ENCODE measurements at places on chromosomes 1 and 21.

DNA sequence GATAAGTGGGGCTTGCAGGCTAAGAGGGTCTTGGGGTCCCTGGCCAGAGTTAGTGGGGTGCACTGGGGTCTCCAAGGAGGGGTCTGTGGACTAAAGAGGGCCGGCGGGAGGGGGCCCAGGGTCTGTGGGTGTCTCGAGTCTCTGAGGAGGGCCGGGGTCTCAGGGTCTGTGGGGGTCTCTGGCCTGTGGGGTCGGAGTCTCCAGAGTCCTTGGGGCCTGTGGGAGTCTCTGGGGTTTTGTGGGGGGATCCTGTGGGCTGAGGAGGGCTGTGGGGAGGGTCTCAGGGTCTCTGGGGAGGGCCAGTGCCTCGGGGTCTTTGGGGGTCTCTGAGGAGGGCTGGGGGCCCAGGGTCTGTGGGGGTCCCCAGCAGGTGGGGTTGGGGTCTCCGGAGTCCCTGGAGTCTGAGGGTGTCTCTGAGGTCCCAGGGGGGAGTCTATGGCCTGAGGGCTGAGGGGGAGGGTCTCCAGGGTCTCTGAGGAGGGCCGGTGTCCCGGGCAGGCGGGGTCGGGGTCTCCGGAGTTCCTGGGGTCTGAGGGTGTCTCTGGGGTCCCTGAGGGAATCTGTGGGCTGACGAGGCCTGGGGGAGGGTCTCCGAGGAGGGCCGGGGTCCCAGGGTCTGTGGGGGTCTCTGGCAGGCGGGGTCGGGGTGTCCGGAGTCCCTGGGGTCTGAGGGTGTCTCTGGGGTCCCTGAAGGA lies 628 bp upstream of the PLEKHM2 start:
- no peak for DNase-seq

GRCh38 chr1:209454340-209454994 lies 129.0 kb upstream of the CAMK1G start:
- DNase-seq = no peak

GRCh38 chr1:39272798-39273469 lies 68.4 kb downstream of the MACF1 start:
- DNase-seq = no peak

GRCh38 chr1:111592389-111593361 lies 26.9 kb upstream of the RAP1A start:
- DNase-seq = peak; percentile 87

GRCh38 chr1:238895911-238896310 lies 490.5 kb upstream of the CHRM3 start:
- DNase-seq = no peak

DNA sequence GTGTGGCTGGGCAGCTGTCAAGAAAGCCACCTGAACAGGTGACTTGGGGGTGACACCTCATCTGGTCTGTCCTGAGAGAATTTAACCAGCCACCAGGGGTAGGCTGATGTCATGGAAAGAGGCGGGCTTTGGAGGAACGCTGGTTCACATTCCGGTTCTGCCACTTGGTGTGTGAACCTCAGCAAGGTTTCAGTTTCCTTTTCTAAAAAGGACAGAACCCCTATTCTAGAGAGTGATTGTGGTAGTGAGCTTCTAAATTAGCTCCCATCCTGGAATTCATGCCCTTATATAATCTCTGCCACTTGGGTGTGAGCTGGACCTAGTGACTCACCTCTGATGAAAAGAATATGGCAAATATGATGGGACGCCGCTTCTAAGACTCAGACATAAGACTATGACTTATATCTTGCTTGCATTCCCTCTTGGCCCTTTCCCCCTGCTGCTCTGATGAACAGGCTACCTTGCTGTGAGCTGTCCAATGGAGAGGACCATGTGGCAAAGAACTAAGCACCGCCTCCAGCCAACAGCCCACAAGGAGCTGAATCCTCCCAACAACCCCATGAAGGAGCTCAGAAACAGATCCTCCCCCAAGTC lies 332.1 kb downstream of the RRAGC start:
- no peak for DNase-seq

GRCh38 chr1:76142771-76143540 lies 68.4 kb downstream of the ST6GALNAC3 start:
- DNase-seq = peak; percentile 13

DNA sequence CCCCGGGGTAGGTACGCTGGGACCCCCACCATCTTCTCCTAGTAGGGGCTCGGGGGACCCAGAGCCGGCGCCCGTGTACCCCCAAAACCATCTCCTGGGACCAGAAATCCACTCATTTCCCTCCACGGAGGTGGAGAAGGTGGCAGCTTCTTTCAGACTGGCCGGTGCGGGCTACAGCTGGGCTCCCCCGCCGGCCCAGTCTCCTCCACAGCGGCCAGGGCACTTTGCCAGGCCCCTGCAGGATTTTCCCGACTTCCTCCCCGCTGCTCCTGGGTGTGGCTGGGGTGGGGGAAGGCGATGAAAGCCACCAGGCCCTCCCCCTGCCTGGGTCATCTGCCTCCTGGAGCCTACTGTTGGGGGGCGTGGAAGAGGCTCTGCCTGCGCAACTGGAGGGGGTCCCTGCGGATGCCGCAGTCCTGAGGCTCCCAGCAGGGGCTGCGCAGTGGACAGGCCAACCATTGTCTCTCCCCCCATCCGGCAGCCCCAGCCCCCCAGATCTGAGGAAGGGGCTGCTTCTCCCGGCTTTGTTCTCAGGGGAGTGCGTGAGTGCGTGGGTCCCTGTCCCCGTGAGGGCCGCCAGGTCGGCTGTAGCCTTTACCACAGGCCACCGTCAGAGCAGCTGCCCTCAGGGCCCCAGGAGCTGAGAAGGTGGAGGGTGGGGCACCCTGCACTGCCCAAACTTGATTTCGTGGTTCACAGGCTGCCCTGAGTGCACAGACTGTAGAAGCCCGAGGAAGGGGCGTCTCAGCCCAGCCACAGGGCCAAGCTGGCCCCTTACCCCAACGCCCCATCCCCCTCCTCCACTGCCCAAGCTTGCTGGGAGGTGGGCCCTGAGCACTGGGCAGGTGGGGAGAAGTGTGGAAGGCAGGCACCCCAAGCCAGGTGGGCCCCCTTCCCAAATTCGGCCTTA lies 1.3 kb downstream of the AGRN start:
- DNase-seq = peak; percentile 70

- peak; percentile 16 for DNase-seq
Measured at GRCh38 chr1:215082532-215083382, at the start of gene KCNK2. TSS of gene KCNK2 (plus strand) at chr1:215082737. CDS start at chr1:215083386, 649 bp downstream.

GRCh38 chr1:81578867-81579266 lies 221.9 kb upstream of the ADGRL2 start:
- no peak for DNase-seq

- no peak for DNase-seq
Measured at GRCh38 chr1:174761335-174761734, 238.4 kb upstream of the CACYBP start.

- peak; percentile 63 for DNase-seq
Measured at GRCh38 chr1:181104790-181105133, 16.3 kb downstream of the IER5 start.

- DNase-seq = peak; percentile 80
Measured at GRCh38 chr1:108199201-108199691, 897 bp downstream of the SLC25A24 start.

GRCh38 chr1:182286761-182287160 lies 104.8 kb downstream of the GLUL start:
- DNase-seq = no peak

DNA sequence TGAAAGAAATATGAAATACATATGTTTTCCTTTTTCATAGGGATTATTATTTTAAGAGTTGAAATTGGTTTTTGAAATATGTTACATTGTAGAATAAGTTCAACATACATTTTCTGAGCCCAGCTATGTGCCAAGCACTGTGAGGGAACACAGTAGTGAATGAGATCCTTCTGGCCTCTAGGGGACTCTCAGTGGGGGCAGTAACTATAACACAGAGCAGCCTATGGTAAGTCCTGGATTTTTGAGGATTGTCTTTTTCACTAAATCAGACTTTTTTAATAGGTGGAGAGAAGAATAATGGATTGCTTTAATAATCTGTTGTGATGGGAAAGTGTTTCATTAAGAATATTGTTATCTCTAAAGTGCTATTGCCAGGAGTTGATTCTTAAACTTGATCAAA lies 2.4 kb downstream of the DNAJC6 start:
- DNase-seq = no peak

- no peak for DNase-seq
Measured at GRCh38 chr1:84428235-84428634, 30.0 kb downstream of the DNASE2B start.

DNA sequence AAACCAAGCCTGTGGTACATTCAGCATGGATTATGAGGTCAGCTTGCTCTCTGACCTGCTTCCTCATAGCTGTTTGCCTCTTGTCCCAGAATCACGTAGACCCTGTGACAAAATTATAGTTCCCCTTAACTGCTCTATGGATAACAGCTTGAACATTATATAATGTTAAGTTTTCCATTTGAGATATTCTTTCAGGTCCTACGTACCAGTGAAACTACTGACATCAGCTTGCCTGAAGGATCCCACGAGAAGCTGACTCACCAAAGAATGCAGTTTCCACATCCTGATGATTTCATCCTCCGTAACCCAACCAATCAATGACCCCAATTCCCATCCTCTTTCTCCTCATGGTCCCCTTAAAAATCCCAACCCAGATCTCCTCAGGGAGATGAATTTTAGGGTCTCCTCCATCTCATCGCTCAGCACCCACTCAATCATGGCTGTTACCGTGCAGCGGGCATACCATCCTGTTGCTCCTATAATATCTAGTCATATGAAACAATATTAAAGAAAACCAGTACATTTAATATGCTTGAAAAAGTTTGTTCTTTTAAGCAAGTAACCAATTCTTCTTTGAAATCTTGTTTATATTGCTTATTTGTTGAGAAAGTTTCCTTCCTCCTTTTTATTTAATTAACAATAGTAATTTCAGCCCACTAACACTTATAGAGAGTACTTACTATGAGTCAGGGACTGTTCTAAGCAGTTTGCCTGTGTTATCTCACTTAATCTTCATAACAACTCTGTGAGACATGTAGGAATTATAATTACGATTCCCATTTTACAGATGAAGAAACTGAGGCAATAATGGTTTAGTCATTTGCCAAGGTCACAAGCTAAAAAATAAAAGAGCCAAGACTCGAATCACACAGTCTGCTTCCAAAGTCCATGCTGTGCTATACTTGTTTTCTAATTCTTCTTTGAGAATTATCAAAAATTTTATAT lies 27.4 kb downstream of the CHML start:
- peak; percentile 75 for DNase-seq

DNA sequence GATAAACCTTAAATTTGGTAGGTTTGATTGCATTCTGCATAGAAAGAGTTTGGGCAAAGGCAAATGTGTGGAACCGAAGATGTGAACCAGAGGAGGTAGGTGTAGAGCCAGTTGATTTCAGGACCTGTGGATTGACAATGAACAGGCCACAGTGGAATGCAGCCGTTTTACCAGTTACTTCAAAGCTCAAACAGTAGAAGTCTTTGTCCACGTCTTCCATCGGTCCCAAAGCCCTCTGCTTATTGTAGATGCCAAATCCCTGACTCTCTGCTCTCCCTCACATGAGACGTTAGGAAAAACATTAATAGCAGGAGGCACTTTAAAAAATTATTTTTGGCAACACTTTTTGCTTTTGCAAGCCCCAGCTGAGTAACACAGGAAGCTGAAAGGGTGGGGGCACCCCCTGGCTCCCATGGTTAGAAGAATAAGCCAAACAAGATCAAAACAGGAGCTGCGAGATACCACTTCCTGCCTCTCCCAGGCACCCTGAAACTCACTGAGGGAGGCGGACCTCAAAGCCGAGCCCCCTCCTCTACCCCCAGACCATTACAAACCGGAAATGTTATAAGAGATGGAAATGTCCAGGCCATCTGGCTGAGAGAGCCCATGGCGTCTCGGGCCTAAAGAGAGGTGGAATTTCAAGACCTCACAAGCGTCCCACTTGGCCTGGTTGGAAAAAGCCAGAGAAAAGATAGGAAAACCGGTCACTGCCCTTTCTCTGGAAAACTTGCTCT lies 13.5 kb downstream of the TRAF3IP3 start:
- peak; percentile 85 for DNase-seq

DNA sequence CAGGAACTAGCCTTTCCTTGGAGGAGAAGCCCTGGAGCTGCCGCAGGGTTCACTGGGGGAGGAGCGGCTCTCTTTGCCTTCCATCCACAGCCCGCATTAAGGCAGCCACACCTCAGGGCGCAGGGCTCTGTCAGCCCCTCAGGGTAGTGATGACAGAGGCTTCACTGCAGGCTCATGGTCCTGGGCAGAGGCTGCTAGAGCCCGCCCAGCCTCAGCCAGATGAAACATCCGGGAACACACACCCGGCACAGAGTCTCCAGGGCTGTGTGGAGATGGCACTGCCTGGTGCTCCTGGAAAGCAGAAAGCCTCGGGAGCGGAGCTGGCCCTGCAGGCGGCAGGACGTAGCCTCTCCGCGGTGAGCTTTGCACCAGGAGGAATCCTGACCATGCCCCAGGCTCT lies 29.4 kb upstream of the PEX10 start:
- DNase-seq = no peak

GRCh38 chr1:168498159-168498631 lies 45.6 kb downstream of the XCL2 start:
- DNase-seq = no peak

GRCh38 chr1:174206148-174206836 lies 47.0 kb downstream of the RABGAP1L start:
- no peak for DNase-seq

DNA sequence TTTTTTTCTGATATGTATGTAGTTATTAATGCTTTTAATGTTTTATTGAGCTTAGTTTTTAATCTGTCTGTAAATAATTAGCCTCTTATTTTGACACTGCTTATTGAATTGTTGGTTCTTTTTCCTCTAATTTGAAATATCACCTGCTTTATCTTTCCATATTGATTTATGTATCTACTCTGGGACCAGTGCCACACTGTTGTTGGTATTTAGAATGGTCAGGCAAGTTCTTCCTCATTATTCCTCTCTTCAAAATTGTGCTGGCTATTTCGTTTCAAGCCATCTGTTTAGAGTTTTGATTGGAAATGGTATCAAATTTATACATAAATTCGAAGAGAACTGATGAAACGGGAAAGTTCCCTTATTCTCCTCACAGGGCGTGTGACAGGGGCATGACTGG lies 96.8 kb upstream of the APP start:
- DNase-seq = no peak

DNA sequence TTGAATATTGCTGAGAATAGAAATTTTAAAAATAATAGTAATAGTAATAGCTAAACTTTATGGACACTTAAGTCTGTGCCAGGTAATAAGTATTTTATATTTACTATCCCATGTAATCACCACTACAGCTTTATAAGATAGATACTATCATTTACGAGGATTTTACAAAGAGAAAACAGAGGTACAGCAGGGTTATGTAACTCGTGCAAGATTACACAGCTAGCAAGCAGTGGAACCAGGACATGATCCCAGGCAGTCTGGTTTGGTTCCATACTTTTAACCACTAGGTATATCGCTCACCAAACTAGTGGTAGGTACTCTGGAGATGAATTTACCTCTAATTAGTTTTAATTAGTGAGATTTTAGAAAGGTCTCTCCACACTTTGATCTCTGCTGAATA lies 42.5 kb downstream of the SPAG17 start:
- no peak for DNase-seq
